ENCODE measurements at places on chromosomes 7 and 10.

- no peak for DNase-seq
These were observed 36.3 kb downstream of the ENTPD1 start for GRCh38 chr10:95792211-95792780.

GRCh38 chr7:50615519-50616080 is 50.4 kb upstream of the DDC start:
- no peak for DNase-seq

DNA sequence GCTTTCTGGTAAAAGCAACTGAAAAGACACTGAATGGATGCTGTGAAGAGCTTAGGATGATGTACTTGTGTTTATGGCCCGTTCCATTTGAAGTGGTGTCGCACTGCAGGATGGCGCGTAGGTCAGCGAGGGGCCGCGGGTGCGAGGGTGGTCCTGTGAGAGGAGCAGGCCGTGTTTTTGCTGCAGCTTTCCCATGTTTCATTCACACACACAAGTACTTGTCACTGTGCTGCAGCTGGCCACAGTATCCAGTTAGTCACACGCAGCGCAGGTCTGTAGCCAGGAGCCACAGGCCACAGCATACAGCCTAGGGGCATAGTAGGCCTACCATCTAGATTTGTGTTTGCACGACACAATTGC is 23.2 kb downstream of the WIPI2 start:
- no peak for DNase-seq

DNA sequence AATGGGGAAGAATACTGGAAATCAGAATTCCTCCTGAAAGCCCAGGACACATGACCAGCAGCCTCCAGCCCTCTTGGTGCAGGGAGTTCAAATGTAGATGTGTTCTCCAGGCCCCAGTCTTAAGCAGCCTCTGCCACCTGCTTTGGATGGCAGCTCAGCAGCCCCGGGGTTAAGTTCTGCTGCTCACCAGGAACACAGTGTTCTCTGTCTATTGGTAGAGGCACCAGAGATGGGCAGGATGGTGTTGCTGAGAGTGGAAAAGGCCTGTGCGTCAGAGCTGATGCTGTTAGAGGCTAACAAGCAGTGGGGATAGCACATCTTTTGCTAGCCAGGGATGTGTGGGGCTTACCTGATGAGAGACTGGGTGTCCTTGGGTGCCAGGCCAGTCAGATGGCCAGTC is 56.8 kb downstream of the PAX2 start:
- DNase-seq: no peak

DNA sequence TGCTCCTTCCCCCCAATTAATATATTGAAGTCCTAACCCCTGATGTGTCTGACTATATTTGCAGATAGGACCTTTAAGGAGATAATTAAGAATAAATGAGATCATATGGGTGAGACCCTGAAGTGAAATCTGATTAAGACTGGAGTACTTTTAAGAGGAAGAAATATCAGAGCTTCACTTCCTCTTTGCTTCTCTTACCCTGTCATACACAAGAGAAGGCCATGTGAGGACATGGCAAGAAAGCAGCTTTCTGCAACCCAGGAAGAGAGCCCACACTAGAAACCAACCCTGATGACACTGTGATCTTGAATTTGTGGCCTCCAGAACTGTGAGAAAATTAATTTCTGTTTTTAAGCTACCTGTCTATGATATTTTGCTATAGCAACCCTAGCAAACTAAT is 44.2 kb downstream of the JMJD1C start:
- DNase-seq: no peak

DNA sequence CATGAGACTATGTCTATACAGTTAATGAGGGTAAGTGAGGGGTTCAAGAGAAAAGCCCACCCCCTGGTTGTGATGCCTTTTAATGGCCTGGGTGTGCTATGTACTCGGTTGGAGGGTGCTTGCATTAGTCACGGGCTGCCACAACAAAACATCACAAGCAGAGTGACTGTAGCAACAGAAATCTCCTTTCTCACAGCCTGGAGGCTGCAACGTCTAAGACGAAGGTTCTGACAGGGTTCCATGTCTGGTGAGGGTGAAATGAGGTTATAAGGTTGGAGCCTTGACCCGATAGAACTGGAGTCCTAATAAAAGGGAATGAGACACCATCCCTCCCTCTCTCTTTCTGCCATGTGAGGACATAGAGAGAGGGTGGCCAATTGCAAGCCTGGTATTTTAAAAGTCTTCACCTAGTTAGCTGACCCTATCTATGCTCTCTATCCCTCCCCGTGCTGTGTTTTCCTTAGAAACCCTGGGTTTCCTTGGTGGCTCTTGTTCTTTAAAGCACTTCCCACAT is 126.0 kb upstream of the GDF10 start:
- DNase-seq: no peak

- DNase-seq: no peak
These were observed 81.9 kb downstream of the DNMBP start for GRCh38 chr10:99927721-99928280.

GRCh38 chr7:38481401-38481800 is 149.8 kb downstream of the AMPH start:
- DNase-seq: no peak

DNA sequence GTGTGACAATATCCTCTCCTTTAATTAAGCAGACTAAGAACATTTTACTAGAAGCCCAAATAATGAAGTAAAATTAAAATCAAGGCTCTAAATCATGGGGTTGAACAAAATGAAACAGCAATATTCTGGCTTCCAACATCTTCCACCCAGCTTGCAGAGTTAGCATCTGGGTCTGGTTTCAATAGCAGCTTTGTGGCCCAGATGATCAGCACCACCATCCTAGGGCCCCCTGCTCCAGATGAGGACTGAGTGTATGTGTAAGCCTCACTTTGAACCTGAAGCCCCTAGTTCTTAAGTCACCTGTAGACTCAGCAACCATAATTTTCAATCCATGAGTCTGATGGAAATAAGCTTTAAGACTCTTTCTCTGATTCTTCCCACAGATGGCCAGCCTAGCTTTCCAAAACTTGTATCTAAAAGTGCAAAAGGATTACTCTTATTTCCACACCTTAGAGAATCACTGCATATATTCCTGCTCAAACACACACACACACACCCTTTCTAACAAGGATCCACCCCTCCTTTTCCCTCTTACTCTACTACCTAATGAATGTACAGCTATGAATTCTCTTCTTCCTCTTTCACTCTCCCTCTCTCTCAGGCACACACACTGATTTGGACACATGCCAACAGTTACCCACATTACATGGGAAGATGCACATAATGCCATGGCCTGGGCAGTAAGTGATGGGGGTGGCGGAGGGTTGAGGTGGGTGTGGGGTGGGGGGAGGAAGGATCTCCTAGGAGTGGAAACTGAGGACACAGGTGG is 3.5 kb downstream of the DENND11 start:
- DNase-seq: no peak

- no peak for DNase-seq
These were observed 654.9 kb downstream of the KCNMA1 start for GRCh38 chr10:76982671-76983070.

DNA sequence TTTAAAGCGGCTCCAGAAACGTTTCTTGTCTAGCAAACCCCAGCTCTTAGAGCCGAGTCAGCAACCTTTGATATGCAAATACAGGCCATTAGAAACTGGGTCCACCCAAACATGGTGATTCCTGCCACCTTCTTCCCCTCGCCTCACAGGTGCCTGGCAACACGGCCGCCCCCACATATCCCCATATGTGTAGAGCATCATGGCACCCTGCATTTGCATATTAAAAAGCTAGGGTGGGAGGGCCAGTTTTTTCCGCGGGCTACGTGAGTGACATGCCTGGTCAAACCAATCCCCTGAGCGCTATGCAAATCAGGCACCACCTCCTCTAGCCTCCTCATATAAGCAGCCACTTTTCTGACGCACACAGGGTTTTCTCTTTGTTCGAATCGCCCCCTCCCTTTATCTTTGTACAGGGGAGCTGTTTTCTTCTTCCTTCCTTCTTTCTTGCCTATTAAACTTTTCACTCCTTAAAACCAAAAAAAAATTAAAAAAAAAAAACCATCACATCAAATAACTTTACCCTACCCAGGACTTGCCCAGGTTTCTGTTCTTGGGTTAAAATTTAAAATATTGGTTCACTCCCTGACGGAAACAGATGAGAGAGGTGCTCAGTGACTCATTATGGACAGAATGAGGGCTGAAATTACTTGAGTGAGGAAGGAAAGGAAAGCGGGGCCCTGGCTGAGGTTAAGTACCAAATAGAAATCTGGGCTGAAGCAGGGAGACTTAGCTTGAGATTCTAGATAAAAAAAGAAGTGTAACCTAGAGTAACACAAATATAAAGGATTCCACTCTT is 59.8 kb downstream of the COA1 start:
- DNase-seq: no peak

DNA sequence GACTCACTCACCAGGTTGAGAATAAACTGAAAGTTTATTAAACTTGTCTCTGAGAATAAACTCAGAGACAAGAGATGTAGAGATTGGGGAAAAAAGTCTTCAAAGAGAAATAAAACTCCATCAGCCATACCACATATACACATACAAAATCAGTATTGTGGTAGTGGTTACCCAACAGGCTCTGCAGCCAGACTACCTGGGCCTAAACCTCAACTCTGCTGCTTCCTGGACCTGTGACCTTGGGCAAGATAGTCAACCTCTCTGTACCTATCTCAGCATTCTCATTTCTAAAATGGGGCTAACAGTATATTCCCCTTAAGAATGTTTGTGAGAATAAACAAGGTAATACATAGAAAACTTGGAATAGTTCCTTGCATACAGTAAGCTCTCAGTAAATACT is 15.3 kb downstream of the TPK1 start:
- no peak for DNase-seq

GRCh38 chr10:59611048-59611447 is 98.6 kb downstream of the SLC16A9 start:
- DNase-seq: no peak
